ENCODE measurements at places on chromosomes 3 and 15.

DNA sequence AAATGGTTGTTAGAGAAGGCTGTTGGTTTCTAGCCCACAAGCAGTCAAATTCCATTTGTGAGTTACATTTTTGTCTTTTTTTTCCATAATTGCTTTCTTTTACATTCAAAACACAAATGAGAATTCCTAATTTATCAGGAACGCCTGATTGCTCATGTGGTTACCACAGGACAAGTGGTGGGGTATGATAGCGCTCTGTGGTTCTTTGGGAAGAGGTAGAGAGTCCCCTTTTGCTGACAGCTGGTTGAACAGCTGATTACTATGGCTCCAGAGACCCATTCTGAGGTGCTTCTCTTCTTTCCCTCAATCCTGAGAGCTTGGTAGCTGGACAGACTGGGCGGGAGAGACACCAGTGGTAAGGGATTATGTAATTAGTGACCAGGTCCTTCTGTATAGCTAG is 24.4 kb downstream of the CNOT10 start:
- no peak for DNase-seq

- DNase-seq: peak; percentile 54
These were observed 122.6 kb downstream of the AQP9 start for GRCh38 chr15:58260725-58261267.

- DNase-seq: no peak
These were observed 378.6 kb downstream of the MAGI1 start for GRCh38 chr3:65660000-65660598.

DNA sequence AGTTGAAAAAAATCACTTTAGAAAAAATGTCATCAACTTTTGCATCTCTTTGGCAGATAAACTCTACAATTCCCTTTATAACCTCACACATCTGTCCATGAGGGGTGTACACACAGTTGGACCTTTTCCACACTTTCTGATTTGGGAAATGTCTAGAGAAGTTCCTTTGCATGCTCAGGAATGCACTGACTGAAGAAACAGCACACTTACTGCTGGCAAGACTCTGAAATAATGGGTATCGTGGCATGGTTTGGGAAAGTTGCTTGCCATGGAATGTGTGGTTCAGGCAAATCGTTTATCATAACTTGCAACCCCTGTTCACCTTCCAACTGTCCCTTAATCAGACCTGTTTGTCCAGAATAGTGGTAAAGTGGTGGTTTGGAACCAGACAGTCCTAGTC is 135.3 kb upstream of the TGFBR2 start:
- no peak for DNase-seq

DNA sequence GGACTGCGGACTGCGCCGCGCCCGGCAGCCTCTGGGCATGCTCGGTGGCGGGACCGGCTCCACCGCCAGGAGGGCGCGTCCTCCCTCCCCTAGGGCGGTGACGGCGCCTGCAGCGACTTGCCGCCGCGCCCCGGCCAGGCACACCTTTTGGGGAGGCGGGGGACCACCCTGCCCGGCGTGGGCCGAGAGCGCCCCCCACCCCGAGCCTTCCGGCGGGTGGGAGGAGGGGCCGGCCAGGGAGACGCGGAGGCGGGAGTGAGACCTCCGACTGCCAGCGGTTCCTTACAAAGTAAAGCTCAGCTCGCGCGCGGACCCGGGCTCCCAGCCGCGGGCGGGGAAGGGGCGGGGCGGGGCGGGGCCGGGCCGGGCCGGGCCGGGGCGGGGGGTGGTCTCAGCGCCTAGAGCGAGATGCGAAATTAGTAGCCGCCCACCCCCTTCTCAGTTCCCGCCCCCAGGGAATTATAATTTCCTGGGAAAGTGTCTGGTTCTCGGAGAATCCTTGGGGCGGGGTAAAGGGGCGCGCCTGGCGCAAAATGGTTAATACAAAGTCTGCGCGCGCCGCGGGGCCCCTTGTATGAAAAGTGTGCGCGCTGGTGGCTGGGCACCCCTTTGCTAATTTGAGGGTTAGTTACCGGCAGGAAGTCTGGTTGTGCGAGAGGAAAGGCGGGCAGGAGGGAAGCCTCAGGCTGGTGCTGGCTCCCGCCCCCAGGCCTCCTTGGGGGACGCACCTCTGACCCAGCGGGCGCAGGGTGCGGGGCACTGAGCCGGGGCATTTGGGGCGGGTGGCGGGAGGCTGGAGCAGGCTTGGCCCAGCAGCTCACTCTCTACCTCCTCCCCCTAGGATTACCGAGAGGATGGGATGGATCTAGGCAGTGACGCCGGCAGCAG is 224.8 kb upstream of the IL12A start:
- peak; percentile 20 for DNase-seq

DNA sequence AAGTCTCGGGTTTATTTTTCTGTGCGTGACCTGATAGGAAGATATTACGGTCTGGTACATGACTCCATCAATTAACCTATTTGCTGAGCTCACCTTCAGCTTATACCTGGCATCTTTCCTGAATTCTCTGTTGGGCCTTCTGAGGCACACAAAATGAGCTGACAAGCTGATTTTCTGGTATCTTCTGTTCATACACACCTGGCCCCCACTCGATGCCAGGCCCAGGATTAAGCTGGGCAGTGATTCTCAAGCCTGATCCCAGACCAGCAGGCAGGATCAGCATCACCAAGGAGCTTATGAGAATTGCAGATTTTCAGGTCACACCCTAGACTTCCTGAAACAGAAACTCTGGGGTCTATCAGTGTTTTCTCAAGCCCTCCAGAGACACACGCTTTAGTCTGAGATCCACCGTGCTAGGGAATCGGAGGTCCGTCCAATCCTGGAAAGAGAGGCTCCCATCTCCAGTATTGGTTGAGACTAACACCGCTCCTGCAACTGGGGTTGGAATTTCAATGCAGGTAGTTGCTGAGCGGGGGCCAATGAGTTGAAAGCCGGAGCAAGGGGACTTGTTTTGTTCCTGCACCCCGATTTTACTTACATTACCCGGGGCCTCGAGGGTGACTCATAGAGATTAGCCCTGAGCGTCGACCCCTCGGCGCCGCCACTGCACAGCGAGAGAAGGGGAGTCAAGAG is 636 bp upstream of the EIF1B start:
- DNase-seq: no peak

GRCh38 chr3:150127011-150127490 is 156.4 kb upstream of the PFN2 start:
- DNase-seq: no peak

DNA sequence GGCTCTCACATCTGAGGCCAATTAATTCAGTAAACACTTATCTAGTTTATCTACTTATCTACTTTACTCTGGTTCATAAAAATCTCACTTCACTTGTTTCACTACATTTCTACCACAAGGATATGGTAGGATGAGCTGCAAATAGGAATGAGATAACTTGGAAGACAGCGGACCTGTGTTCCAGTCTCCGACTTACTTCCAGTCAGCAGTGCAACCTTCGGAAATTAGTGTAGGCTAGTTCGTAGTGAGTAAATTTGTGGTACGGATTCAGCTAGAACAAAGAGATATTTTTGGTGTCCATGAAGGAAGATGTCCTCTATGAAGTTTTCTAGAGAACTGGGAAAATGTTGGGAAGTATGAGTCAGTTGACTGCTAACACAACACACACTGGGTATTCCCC is 66.3 kb downstream of the TPRG1 start:
- no peak for DNase-seq

GRCh38 chr3:18097473-18097872 is 327.7 kb downstream of the SATB1 start:
- DNase-seq: no peak

DNA sequence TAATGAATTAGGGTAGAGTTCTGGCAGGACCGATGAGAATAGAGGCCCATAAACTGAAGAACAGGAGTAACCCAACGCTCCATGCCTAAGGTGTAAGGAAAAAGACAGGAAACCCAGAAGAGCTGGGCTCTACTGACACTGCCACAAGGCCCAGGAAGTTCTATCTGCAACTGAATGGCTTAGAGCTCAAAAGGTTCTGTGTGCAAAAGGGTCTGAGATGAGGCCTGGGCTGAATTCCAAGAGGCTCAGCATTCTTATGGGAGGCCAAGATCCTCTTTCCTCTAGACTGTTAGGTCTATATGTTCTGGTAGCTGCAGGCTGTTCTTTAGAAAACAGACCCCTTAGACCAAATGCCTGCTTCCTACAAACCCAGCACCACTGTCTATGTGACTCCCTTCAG is 30.5 kb upstream of the PRSS50 start:
- DNase-seq: no peak

DNA sequence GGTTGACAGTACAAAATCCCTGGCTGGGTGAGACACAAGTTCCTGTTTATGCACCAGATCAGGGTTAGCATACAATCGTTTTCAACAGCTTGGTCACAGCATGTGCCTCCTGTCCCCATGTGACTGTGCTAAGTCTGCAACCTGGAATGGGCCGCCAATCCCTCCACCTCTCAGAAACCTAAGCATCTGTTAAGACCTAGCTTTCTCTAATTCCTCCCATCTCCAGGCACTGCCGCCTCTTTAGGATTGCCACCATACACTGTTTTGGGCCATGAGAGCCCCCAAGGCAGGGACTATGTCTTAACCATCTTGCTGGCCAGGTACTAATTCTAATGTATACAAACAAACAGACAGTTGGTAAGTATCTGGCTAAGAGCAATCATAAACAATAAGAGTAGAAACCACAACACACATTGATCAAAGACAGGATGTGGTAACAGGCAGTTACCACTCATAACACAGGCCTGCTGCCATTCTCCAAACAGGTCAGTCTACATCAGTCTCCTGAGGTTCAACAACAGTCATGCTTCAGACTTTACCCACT is 25.6 kb downstream of the SEC22C start:
- DNase-seq: no peak

GRCh38 chr3:14725013-14725412 is 50.1 kb downstream of the C3orf20 start:
- no peak for DNase-seq

GRCh38 chr3:121330118-121330517 is 215.7 kb downstream of the POLQ start:
- DNase-seq: no peak

DNA sequence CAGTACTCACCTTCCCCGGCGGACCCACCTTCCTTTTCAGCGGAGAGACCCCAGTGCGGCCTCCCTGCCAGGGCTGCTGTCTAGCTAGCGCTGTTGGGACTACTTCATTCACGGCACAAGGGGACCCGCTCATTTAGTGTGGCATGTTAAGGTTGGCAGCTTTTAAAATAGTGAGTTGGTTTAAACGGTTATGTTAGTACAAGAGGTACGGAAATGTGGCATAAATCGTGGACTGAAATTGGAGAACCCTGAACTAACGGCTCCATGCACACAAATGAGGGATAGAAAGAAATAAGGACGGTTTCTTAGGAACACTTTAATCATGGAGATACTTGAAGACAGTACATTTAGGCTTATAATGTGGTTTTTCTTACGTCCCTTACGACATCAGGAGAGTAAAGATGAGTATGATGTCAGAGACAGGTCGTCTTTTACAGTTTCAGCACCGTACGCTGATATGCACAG is 752 bp downstream of the CEP63 start:
- no peak for DNase-seq

GRCh38 chr3:179021119-179021903 is 50.3 kb downstream of the ZMAT3 start:
- DNase-seq: no peak
